ENCODE measurements at places on chromosomes 16 and 17.

DNA sequence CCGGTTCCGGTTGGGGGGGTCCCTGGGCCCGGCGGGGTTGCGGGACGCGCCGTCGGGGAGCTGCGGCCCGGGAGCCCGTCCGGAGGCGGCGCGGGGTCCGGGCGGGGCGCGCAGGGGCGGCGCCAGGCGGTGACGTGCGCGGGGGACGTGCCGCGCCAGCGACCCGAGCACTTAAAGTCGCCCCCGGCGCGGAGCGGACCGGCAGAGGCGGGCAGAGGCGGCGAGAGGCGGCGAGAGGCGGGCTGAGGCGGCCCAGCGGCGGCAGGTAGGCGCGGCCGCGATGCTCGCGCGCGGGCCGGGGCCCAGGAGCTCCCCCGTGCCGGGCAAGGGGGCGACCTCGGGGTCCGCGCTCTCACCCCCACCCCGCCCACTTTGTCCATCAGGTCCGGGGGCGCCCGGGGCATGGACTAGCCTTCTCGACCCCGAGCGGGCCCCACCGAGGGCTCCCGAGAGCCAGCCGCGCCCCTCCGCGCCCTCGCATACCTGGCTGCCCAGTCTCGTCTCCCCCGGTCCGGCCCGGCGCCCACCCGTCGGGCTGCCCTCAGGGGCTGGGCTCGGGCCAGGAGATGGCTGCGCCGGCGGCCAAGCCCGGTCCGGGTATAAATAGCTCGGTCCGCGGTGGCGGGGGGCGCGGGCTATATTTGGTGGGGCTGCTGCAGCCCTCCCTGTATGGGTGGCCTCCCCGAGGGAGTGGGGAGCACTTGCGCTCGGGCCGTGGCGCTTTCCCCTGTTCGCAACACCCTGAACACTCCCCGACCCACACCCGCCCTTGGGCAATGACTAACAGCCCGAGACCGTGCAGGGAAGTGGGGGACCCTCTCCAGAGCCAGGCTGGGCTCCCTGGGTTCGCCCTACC lies at the start of gene SLC16A3:
SLC16A3 (plus strand) TSS at position 201 of the 856 bp plus-strand sequence. CDS start 6,967 bp downstream, outside the sequence.
- DNase-seq = peak; percentile 87

DNA sequence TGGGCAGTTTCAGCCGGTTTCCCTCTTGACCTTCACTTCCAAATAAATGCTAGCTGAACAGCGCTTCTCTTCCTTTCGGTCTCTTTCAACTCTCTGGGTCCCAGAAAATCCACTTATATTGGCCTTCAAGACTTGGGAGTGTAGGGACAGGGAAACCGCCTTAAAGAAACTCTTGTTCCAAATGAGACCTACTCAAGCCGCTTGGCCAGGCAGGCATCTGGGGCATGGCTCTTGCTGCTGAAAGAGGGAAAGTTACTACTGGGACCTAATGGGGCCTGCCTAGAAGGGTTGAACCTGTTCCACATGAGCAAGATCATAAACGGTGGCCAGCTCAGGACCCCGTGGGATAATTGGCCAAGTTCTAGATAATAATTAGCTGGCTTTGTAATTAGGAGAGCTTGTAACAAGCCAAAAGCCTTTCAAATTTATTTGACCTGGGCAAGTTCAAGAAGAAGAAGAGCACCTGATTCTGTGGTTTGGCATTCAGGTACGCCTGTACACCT lies 13.2 kb downstream of the CDH1 start:
- DNase-seq = no peak

DNA sequence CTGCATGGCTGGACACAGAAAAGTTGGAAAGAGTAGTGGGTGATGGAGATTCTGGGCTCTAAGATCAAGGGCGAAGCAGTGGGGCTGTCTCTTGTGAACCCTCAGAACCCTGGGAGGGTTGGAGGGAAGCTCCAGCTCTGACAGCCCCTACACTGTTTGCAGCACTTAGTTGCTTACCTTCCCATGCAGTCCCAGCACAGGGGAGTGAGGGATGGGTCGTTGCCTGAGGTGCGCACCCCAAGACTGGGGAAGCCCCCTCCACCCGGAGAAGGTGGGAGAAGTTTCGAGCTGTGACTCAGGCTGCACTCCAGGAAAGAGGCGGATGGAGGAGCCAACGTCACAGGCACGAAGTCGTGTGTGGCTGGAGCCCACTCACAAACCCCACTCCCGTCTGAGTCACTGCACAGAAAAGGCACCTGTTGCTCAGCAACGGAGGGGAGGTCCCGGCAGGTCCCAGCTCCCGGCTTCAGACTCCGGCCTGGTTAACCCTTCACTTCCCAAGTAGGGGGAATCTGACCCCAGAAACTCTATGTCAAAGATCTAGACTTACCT lies 60.1 kb downstream of the AIPL1 start:
- DNase-seq = no peak

- no peak for DNase-seq
Observed at GRCh38 chr16:81562174-81562849, 117.7 kb downstream of the CMIP start.

DNA sequence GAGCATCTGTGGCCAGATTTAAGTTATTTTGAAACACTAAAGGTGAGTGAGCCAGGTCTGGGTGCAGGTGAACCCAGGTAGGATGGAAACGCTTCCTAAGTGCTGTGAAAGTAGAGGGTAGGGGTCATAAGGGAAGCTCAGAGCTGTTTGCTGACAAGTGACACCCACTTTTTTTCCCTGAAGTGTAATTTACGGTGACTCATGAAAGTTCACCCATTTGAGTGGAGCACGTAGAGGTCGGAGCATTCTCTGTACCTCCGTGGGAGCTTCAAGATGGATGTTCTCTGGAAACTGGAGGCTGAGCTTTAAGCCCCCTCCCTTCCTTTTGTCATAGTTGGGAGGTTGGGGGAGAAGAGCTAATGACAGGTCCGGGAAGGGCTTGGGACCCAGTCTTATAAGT lies 44.3 kb downstream of the MPRIP start:
- no peak for DNase-seq

DNA sequence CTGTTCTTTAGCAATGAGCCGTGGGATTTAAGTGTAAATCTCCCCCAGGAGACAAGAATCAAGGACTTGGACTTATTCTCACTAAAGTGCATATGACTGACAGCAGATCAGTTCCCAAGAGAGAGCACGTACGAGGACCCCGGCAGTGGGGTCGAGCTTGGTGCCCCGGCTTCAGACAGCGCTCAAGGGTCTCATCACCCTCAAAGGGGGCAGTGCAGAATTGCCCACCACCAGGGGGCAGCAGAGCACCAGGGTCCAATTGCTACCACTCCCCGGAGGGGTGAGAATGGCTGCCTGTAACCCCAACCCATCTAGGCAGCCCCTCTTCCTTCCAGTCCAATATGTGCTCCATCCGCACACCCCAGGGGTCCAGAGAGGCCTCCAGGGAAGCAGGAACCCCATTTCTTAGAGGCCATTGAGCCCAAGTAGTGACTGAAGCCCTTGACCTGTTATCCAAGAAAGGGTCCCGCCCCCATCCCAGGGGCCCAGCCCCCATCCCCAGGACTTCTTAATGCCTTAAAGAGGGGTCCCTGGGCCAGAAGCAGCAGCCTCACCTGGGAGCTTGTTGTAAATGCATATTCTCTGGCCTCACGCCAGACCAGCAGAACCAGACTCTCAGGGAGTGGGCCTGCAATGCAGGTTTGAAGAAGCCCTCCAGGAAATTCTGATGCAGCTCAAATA lies 86.1 kb downstream of the ZDHHC7 start:
- DNase-seq = peak; percentile 78

- DNase-seq = peak; percentile 10
Observed at GRCh38 chr17:49512296-49513043, 17.4 kb downstream of the NGFR start.

DNA sequence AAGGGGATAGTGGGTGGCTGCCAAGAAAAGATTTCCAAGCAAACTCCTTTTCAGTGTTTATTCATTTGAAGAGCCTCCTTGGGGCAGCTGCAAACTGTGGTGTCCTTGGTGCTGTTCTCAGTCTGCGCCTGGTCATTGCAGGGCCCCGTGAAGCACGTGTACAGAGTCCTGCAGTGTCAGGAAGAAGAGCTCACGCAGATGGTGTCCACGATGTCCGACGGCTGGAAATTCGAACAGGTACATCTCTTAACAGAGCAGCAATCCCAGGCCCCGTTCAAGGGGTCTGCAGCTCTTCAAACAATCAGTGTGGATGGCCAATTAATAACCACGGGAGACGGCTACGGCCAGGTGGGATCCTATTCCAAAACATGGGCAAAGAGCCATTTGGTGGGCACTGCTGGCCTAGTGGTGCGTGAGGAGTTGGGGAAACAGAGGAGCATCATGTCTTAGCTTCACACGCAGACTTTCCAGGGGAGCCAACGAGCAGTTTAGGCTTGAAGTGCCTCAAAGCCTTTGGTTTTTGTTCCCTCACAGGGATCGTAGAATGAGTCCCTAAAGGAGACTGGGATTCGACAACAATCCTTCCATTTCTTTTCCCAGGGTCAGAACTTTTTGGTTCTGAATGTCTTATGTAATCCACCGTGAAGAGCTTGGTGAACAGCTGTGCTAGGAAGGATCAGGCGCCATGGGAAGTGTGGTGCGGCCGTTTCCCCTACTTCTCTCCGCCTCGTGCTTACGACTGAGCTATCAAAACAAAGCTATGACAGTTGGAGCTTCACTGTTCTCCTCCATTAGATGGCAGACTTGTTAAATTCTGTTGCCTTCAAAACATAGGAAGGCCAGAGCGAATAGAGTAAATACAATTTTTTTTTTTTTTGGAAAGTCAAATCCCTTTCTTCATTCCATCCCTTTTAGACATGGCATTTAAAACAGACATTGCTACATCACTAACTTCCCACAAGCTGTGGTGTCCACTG lies 12.6 kb downstream of the KCTD2 start:
- DNase-seq = peak; percentile 21

DNA sequence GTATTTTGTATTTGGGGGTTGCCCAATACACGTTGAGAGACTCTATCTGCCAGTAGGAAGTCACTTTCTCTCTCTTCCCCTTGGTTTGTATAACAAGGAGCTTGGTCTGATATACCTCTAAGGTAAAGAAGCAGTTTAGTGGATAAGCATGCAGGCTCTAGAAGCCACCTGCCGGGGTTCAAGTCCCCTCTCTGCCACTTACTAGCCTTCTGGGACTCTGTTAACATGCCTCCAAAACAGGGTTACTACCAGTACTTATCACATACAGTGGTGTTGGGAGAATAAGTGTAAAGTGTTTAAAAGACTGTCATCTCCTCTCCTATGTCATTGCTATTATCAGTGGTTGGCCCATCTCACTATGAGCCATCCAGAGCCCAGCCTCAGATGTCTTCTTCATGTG lies 156.1 kb upstream of the HS3ST3A1 start:
- no peak for DNase-seq

GRCh38 chr17:47210105-47210504 lies 957 bp downstream of the MYL4 start:
- DNase-seq = no peak

DNA sequence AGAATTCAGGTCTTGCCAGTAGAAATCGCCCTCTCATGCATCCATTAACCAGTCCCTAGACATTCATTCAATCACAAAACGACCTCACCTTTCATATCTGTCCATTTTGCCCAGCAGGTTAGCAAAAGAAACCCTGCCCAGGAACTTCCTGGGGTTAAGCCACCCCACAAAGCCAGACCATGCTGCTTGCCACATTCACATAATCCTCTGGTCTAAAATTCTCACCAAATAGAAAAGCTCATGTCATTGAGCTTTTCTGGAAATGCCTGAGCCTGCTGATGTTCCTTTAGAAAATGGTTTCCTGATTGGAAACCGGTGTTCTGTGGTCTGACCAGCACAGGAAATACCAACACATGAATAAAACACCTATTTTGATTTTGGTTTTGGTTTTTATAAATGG lies 21.6 kb upstream of the DYNLRB2 start:
- DNase-seq = peak; percentile 35

GRCh38 chr17:41667280-41668041 lies 21.2 kb upstream of the EIF1 start:
- DNase-seq = no peak

DNA sequence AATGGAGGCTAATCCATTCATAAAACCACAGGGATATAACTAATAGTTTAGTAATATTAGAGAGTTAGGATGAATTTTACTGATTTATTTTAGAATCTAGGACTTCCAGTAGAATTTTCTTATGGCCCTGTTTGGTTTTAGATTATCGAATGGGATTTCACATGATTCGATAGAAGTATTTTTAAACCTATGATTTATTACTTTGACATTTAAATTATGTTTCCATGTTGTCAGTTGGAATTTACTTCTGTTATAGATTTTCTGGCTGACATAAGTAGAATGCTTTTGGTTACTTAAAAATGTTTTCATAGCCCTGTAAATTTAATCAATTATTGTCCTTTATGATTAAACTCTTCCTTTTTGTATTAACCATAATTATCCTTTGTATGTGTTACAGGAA lies 158.8 kb downstream of the CHD9 start:
- no peak for DNase-seq

GRCh38 chr17:76239538-76240274 lies 587 bp downstream of the RNF157 start:
- DNase-seq = no peak

DNA sequence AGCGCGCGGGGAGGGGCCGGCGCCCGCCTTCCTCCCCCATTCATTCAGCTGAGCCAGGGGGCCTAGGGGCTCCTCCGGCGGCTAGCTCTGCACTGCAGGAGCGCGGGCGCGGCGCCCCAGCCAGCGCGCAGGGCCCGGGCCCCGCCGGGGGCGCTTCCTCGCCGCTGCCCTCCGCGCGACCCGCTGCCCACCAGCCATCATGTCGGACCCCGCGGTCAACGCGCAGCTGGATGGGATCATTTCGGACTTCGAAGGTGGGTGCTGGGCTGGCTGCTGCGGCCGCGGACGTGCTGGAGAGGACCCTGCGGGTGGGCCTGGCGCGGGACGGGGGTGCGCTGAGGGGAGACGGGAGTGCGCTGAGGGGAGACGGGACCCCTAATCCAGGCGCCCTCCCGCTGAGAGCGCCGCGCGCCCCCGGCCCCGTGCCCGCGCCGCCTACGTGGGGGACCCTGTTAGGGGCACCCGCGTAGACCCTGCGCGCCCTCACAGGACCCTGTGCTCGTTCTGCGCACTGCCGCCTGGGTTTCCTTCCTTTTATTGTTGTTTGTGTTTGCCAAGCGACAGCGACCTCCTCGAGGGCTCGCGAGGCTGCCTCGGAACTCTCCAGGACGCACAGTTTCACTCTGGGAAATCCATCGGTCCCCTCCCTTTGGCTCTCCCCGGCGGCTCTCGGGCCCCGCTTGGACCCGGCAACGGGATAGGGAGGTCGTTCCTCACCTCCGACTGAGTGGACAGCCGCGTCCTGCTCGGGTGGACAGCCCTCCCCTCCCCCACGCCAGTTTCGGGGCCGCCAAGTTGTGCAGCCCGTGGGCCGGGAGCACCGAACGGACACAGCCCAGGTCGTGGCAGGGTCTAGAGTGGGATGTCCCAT lies 232.8 kb downstream of the SEC14L1 start:
- DNase-seq = peak; percentile 26

- no peak for DNase-seq
Observed at GRCh38 chr17:67050066-67050465, 5.7 kb downstream of the CACNG1 start.

DNA sequence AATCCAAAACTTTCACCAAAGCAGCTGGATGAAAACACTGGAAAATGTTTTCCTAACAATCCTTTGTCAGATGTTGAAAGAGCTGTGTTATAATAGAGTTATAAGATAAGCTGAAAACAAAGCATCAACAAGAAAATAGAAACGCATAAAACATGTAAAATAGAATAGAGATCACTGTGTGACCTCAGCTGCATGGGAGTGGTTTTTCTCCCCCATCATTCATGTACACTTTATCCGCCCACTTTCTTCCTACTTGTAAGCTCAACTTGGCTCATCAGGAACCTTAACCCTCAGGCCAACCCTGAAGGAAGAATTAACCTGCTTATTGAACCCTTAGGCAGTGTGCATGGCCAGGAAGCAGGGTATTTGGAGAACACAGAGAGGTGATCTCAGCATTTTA lies 238.5 kb upstream of the PMFBP1 start:
- DNase-seq = no peak

- no peak for DNase-seq
Observed at GRCh38 chr17:47640076-47640475, 9.6 kb upstream of the KPNB1 start.
